LHCN-M2 (cell line): ENCODE measurements at places on chromosomes 4 and X. TPM values are rescaled to one million over a fixed set of nuclear protein-coding genes. Genes with fewer than 3 reads are reported as not detected.

The UCHL1 gene
- total RNA-seq: 222 and 281 TPM in 2 replicates

The CWH43 gene
- total RNA-seq: not detected in 2 replicates

The TEC gene
- 6.8 and 7.3 TPM in 2 replicates for total RNA-seq

The CDKN2AIP gene
- total RNA-seq: 15.3 and 18.9 TPM in 2 replicates

The DCHS2 gene
- not detected in 2 replicates for total RNA-seq

The SASH3 gene
- total RNA-seq: not detected in 2 replicates

The RNF150 gene
- total RNA-seq: 0.29 and 0.45 TPM in 2 replicates

The ZFP42 gene
- not detected in 2 replicates for total RNA-seq

The FGFBP1 gene
- not detected in 2 replicates for total RNA-seq

The ANOS1 gene
- under 0.01 TPM in 1 of 2 replicates, not detected in the other for total RNA-seq

The TCP11X2 gene
- total RNA-seq: not detected in 2 replicates

The NLGN4X gene
- total RNA-seq: not detected in 2 replicates

The ZNF711 gene
- 3.7 and 4.1 TPM in 2 replicates for total RNA-seq

The MAGEA4 gene
- total RNA-seq: not detected in 2 replicates

The PLXNB3 gene
- total RNA-seq: 5.0 and 9.7 TPM in 2 replicates

The RNF175 gene
- not detected in 2 replicates for total RNA-seq

The PDE5A gene
- 1.6 TPM in 2 replicates for total RNA-seq

The VSIG4 gene
- not detected in 2 replicates for total RNA-seq

The CLDN22 gene
- not detected in 2 replicates for total RNA-seq

The PAGE1 gene
- total RNA-seq: not detected in 2 replicates

The SULT1B1 gene
- 0.17 and 0.58 TPM in 2 replicates for total RNA-seq

The UCP1 gene
- not detected in 2 replicates for total RNA-seq

The FHIP1A gene
- 0.90 and 1.3 TPM in 2 replicates for total RNA-seq

The HMX1 gene
- not detected in 2 replicates for total RNA-seq

The PRRG1 gene
- 16.6 and 17.6 TPM in 2 replicates for total RNA-seq

The CSAG3 gene
- not detected in 2 replicates for total RNA-seq

The JCHAIN gene
- not detected in 2 replicates for total RNA-seq

The CXXC4 gene
- not detected in 2 replicates for total RNA-seq

The GRIA3 gene
- not detected in 2 replicates for total RNA-seq

The IL15 gene
- 6.8 and 8.0 TPM in 2 replicates for total RNA-seq

The RPL9 gene
- total RNA-seq: 2,563 and 3,780 TPM in 2 replicates

The ZNF280C gene
- 6.2 and 7.7 TPM in 2 replicates for total RNA-seq

The IL1RAPL2 gene
- total RNA-seq: 0.58 and 0.63 TPM in 2 replicates

The TCEAL6 gene
- not detected in 2 replicates for total RNA-seq

The MAB21L2 gene
- total RNA-seq: 0.06 TPM in 1 of 2 replicates, not detected in the other

The AFAP1 gene
- 22.6 and 23.9 TPM in 2 replicates for total RNA-seq

The VCX2 gene
- not detected in 2 replicates for total RNA-seq

The SFRP2 gene
- not detected in 2 replicates for total RNA-seq

The ZNF141 gene
- total RNA-seq: 8.5 and 9.2 TPM in 2 replicates

The TMPRSS11D gene
- total RNA-seq: not detected in 2 replicates

The CYSLTR1 gene
- 0.06 TPM in 2 replicates for total RNA-seq

The TRAM1L1 gene
- 6.9 TPM in 2 replicates for total RNA-seq

The SSX2 gene
- total RNA-seq: not detected in 2 replicates

The MSANTD1 gene
- total RNA-seq: 0.06 and 0.19 TPM in 2 replicates

The AR gene
- total RNA-seq: 16.0 and 18.2 TPM in 2 replicates

The LEF1 gene
- total RNA-seq: 8.2 and 10.8 TPM in 2 replicates

The NKX6-1 gene
- 0.86 and 1.7 TPM in 2 replicates for total RNA-seq

The FAM114A1 gene
- 208 and 240 TPM in 2 replicates for total RNA-seq

The ARMCX4 gene
- total RNA-seq: 0.92 and 1.2 TPM in 2 replicates

The CT47B1 gene
- total RNA-seq: not detected in 2 replicates

The ATP6AP2 gene
- total RNA-seq: 106 and 114 TPM in 2 replicates

The ATP2B3 gene
- total RNA-seq: not detected in 2 replicates

The MAGEB10 gene
- not detected in 2 replicates for total RNA-seq

The BTC gene
- total RNA-seq: 0.32 and 0.40 TPM in 2 replicates

The DOCK11 gene
- 4.2 and 5.5 TPM in 2 replicates for total RNA-seq

The AKAP14 gene
- total RNA-seq: not detected in 2 replicates

The NPY2R gene
- total RNA-seq: not detected in 2 replicates

The GYPB gene
- total RNA-seq: not detected in 2 replicates

The ABCG2 gene
- 1.2 TPM in 2 replicates for total RNA-seq
